Colonic mucosa (tissue), 4 donors: ENCODE measurements at places on chromosomes 12 and 14.

GRCh38 chr12:41242603-41243002 lies 54.5 kb downstream of the PDZRN4 start:
- no peak for DNase-seq

DNA sequence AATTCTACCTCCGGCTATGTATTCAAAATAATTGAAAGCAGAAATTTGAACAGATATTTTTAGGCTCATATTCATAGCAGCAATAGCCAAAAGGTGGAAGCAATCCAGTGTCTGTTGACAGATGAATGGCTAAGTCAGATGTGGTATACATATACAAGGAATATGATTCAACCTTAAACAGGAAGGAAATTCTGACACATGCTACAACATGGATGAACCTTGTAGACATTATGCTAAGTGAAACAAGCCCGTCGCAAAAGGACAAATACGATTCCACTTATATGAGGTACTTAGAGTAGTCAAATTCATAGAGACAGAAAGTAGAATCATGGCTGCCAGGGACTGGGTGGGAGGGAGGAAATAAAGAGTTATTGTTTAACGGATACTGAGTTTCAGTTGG lies 331.6 kb downstream of the PCNX1 start:
- no peak for DNase-seq

DNA sequence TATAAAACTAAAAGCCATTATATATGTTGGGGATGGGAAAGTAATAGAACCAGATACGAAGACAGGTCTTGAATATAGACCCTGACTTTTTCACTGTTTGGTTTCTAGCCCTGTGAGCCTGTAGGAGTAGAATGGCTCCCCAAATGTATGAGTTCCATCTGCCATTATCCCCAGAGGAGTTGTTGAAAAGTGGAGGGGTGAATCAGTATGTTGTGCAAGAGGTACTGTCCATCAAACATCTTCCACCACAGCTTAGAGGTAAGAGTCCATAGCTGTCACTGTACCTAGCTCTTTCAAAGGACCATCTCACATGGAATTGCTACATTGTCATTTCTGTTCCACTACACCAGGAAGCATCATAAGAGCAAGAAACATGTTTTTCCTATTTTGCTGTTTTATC lies 1.1 kb downstream of the NCAPD2 start:
- no peak for DNase-seq

DNA sequence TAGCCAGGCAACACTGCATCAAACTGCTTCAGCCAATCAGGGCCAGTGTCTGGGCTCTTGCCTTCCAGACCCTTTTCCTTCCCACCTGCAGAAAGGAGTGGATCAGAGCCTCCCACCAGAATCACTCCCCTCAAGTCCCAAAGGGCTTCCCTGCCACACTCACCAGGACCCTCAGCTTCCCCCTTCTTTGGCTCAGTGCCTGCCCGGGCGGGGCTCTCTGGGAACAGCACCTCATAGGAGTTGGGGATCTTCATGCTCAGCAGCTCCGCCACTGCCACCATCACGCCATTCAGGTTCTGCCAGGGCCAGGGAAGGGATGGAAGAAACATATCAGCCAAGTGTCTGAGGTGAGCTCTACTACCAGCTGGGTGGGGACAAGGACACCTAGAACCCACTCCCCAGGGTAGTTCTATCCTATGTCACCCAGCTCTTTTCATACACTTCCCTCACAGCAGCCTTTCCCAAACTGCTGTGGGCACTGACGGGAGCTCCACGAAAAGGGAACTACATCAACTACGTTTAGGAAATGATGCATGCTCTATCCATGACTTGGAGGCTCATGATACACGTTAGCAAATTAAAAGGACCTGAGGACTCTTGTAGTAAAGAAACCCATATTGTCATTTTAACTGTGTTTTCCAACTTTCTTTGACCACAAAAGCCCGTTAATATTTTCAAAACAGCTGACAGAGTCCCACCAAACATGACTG lies 9.4 kb upstream of the PRKAG1 start:
- DNase-seq = no peak

DNA sequence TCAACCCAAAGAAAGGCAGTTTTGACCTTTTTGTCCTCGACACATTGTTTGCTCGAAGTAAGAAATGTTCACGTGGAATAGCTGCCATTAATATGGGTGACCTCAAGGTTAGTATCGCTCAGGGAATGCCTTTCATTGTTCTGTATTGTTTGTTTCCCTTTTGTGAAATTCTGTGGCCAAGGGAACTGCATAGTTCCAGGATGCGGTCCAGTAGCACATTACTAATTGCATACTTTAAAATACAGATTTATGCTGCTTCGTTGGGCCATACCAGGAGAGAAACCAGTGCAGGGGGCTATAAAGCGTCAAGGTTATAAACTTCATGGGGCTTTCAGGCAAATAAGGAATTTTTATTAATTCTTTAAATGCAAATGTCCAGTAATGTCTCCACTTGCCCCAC lies 73.3 kb upstream of the USP44 start:
- no peak for DNase-seq

DNA sequence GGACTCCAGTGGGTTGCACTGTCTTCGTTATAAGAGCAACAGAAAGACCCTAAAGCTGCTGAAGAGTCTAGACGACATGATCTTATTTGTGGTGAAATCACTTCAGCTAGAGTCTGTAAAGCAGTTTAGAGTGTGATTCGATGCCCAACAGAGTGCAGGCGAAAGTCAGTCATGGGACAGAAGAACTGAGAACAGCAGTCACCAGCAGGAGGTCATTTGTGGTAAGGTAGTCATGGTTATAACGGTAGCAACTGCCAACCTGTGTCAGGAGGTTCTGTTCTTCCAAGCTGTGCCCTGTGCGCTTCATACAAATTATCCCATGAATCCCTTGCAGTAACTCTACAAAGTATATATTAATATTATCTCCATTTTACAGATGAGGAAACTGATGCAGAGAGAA lies 954.1 kb downstream of the AACS start:
- no peak for DNase-seq

- peak; percentile 32 for DNase-seq
Measured at GRCh38 chr14:34665785-34666435, 36.0 kb upstream of the SNX6 start.

GRCh38 chr12:71125949-71126348 lies 31.9 kb downstream of the TSPAN8 start:
- no peak for DNase-seq

DNA sequence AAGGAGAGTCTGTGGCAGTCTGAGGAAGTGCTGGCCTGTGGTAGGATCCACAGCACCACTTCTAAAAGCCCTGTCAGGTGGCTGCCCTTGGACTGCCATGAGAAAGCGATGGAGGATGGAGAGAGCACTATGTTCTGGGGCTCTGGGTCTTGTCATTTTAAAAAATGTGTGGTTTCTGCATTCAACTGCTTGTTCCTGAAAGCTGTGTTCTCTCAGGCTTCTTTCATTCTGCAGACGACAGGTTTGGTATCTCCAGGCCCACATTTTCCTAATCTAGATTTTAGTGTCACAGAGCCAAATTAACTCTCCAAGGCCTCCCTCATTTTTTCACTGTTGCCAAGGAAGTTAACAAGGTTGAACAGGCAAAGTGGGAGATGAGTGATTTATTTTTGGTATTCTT lies 10.5 kb downstream of the OVCH1 start:
- DNase-seq = no peak
